ENCODE measurements at places on chromosomes 1 and 21.
A peak's percentile ranks its signal among the peaks of the same experiment; 100 is the strongest.

DNA sequence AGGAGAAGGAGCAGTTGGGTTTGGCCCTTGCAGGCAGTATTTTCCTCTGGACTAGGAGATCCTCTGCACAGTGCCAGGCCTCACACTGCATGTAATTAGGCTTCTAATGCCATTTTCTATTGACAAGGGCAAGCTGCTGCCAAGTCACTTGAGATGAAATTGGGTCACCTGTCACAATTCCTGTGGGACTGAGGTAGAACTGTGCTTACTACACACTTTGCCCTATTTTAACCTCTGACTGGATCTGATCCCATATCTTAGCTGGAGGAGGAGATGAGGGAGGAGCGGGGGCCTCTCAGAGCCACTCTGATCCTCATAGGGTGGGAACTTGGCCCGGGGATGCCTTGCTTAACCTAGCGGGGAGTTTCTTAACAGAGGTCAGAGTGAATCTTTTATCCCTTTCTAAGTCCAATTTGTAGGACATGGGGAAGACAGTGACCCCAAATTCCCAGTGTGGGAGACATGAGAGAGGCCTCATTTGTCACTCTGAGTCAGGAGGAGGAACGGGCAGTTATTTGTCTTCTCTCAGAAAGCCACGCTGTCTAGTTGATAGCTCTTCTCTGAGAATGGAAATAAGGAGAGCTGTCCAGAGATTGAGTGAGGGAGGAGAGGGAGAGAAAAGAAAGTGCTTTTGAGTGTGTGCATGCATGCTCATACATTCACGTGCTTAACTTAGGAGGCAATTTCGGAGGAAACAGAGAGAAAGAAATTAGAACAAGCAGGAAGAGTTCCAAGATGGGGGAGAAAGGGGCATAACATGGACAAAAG lies 121.3 kb downstream of the CACNA1E start:
- no peak for DNase-seq

DNA sequence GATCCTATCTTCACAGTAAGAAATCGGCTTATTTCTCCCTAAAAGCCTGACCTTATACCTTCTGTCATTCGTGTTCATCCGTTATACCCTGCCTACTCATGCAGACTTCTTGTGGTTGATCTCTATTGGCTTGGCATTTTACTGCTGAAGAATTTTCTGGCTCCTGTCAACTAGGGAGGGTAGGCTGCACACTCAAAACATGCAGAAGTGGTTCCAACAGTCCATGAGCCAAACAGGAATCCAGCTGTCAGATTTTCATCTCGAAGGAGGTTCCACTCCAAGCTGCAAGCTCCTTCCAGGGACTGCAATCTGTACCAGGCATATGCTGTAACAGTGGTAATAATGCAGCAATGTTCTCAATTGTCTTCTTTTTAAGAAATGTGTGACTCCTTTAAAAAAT lies 10.1 kb downstream of the DNAJC11 start:
- no peak for DNase-seq

DNA sequence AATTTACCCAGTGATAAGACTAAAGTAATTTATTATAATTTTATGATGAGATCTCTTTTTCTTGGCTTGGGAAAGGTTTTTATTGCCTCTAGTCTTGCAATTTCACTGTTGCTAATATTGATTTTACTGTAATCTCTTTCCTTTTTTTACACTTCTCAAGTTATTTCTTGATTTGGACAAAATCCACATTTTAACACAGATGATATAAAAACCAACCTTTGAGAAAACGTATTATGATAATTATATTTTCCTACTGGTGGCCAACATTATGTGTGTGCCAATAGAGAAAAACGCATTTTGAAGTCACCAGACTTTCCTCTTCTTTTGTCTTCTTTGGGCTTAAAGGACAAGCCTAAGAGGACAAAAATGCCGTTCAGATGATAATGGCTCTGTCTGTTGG lies 314.9 kb downstream of the PRDM2 start:
- DNase-seq, result no peak

DNA sequence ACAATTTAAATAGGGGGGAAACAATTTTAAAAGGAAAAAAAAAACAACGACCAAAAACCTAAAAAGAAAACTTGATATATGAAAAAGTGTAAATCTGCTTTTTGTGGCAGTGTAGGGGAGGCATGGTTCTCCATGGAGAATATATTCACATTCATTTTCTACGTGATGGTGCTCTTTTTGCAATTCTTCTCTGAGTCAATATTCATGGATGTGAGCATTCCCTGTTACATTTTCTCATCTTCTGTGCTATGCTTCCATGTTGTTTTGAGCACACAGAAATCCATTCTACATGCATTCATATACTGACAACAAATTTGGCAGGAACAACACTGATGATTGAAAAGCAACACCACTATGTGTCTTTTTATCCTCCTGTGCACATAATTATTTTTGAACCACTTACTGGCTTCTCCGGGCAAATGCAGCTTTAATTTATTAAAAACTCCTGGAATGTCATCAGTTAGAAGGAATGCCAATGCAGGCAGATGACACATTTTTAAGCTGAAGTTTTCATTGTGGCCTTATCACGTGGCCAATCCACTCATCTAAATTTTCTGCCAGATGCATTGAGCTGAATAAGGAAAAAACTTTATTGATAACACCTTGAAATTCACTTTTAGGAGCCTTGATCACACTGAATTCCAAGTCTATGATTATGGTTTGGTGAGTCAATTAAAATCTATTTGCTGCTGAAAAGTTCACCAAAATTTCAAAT lies 590.6 kb downstream of the NUF2 start:
- no peak for DNase-seq

DNA sequence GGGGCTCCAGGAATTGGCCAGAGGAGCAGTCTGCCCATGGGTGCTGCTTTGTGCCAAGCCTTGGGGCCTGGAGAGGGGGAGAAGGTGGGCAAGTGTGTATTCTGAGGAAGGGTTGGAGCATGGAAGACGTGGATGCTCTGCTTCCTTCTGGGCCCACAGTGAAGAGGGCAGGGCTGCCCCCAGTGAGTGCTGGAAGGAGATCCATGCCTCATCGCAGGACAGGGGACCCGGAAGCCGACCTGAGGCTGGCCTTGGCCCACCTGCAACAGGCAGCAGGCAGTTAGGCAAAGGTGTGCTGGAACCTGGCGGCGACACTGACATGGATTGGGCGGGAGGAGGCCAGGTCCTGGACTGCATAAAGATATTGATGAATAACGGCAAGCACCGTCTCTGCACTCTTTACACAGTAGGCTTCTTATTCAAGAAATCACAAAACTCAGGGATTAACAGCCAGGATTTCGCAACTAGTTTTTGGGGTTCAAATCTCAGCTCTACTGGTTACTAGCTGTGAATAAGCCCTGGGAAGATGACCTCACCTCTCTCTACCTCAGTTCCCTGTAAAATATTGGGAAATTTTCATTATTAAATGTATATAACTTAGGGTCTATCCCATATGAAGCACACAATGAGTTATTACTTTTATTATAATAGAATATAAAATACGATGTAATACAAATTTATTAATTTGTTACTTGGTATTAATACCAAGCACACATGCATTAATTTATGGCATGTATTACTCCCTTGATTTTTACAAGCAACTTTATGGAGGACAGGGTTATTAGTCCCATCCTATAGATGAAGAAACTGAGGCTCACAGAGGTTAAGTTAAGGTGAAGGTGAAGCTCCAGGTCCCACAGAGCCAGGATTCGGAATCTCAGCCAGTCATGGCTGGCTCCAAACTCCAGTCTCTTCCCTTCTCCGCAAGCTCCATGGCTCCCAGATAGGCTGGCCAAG lies 62.3 kb downstream of the DHRS3 start:
- DNase-seq, result no peak

DNA sequence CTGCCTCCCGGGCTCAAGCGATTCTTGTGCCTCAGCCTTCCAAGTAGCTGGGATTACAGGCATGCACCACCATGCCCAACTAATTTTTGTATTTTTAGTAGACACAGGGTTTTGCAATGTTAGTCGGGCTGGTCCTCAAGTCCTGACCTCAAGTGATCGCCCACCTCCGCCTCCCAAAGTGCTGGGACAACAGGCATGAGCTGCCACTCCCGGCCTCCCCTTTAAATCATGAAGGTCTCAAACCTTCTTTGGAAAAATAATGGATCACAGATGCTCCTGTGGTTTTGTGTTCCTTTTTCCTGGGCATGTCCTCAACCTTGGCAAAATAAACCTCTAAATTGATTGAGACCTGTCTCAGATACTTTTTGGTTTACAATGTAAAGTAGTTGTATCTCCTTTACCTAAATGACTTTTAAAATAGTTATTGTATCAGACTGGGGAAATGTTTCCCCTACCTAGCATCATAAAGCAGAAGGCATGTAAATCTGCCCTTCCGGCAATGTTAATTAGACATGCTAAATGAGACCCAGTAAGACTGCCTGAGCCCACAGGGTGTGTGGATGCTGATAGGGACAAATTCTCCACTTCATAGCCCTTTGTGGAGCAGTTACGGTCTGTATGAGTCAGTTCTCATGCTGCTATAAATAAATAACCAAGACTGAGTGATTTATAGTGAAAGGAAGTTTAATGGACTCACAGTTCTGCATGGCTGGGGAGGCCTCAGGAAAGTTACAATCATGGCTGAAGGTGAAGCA lies 27.8 kb downstream of the CBR1 start:
- DNase-seq, result no peak

DNA sequence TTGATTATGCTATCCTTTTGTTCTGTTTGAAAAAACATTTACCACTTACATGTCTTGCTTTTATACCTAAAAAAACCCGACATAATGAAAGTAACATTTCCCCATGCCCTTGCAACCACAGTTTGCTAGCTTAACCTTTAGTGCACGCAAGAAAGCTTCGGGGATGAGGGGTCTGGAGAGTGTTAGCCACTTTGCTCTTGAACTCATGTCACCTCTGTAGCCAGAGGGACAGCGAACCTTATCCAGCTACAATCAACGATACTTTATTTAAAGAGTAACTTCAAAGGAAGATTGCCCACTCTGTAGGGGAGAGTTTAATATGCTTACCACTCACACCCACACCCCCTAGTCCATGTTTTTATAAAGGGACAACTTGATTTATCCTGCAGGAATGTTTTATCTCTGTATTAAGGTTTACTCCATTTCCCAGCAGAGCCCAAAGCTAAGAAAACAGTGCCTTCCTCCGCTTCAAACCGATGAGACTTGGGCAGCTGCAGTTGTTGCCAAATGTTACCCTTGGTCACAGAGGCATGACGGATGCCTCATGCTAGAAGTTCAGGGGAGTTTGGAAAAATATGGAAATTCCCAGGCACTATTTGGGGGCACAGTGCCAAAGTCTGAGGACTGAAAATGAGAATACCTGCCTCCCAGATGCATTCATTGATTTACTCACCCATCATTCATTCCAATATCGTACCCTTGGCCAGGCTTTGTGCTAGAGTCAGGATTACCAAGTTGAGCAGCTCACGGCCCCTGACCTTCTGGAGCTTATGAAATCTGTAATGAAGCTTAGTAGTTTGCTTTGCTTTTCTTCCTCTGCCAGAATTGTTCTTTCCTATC lies 61.4 kb upstream of the VCAM1 start:
- DNase-seq, result no peak

DNA sequence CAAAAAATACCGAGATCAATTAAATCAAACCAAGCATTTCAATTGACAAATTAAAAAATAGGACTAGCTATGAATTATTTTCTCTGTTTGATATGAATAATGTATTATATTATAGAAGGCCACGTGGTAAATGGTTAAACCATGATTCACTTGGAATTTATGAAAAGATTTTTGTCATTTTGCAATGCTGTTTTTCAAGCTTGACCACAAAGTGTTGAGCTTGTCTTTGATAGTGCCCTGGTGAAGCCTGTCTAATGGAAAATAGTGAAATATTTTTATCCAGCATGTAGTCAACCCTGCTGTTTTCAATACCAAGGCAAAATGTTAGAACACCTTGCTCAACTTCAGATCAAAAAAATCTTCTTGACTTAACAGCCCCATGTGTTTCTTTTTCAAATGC lies 288.0 kb upstream of the PRMT6 start:
- DNase-seq, result no peak

GRCh38 chr1:244163861-244164510 lies 112.9 kb downstream of the ZBTB18 start:
- DNase-seq, result no peak

GRCh38 chr21:25334046-25334730 lies 273.1 kb downstream of the MRPL39 start:
- DNase-seq, result no peak

DNA sequence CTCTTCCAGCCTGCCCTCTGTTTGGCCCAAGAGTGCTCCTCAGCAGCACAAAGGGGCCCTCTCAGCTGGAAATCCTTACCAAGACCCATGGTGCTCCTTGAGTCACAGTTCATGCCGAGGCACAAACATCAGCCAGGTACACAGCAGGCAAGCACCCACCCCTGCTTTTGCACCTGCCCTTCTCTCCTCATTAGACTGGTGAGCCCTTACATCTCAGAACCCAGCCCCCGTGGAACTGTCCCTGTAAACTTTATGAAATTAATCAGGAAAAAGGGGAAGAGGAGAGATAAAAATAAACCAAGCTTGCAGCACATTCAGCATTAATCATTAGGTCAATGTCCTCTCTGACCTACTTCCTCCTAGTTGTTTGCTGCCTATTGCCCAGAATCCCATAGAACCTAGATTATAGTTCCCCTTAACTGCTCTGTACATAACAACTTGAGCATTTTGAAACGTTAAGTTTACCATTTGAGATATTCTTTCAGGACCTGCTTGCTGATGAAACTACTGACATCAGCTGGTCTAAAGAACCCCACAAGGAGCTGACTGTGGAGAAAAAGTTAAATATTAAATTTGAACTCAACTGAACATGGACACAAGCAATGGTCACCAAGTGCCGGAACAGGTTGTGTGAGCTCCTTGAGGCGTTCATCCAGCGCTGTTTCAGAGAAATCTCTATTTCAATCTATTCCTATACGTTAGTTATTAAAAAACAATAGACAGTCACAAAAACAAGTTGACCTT lies 738.4 kb downstream of the MATN1 start:
- peak; percentile 6 for DNase-seq

DNA sequence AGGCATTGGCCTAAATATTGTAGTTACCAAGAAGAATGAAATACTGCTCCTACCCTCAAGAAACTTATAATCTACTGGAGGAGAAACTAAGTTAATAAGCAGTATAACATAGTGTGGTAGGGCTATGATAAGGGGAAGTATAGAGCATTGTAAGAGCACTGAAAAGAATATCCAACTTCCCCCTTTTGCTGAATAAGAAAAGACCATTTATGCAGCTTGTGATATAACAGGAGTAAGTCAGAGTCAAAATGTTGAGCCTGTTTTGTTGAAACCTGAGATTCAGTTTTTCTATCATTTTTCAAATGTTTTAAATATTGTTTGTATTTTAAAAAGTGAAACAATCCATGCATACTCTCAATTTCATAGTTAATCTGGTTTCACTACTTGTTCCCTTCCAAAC lies 48.3 kb upstream of the FCRL4 start:
- DNase-seq, result no peak

All from right forelimb (tissue), 1 donor.